ENCODE measurements at places on chromosomes 3 and 15.

GRCh38 chr15:94522125-94522524 lies 290.8 kb downstream of the MCTP2 start:
- no peak for DNase-seq

- no peak for DNase-seq
Observed at GRCh38 chr3:24640330-24640877, 145.8 kb upstream of the THRB start.

DNA sequence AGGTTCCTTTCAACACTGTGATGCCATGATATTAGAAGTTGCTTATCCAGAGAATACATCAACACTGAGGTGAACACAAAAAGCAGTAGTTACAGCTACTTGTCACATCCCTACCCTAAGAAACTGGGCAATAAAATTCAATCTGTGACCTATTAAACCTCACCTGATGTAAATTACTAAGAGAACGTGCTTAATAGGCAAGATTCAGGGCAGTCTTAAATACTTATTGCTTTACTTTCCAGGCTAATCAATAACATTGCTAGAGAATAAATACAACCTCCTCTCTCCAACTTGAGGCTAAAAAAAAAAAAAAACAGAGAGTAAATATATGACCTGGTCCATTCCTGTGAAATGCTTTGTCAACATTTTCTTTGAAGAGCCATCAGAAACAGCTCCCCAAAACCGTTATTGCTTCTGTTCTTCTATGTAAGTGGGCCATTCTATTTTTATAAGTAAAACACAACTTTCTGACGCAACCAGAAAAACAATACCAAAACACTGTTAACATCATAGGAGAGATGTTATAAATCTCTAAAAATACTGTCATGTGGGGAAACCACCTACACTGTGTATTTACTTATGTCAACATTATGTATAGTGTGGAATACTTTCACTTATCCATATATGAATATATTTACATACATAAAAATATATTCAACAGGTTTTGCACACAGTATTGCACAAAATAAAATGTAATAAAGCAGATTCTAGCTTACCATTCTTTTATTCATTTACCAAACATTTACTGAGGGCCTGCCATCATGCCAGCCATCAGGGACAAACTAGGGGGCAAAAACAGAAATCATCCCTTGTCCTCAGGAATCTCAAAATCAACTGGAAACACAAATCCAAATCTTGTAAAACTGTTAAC lies 2.7 kb downstream of the NKIRAS1 start:
- no peak for DNase-seq

GRCh38 chr3:21618695-21619094 lies 132.3 kb downstream of the ZNF385D start:
- no peak for DNase-seq

DNA sequence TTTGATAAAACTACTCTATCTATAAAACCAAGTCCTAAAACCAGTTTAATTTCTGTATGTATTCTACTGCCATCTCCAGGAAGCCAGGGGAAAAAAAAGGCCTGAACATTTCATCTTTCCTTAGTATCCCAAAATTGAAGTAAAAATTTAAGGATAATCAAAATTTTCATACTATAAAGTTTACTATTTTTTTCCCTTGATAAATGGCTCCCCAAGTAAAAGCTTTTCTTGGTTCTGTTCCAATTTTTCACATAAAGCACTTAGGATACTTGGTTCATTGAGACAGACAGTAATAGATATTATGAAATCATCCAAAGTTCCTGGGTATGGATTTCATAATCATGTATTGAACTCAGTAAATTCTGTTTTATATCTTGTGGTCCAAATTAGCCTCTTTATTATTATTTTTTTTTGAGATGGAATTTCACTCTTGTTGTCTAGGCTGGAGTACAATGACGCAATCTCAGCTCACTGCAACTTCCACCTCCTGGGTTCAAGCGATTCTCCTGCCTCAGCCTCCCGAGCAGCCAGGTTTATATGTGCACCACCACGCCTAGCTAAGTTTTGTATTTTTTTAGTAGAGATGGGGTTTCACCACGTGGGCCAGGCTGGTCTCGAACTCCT lies 34.5 kb downstream of the ICE2 start:
- DNase-seq = no peak

DNA sequence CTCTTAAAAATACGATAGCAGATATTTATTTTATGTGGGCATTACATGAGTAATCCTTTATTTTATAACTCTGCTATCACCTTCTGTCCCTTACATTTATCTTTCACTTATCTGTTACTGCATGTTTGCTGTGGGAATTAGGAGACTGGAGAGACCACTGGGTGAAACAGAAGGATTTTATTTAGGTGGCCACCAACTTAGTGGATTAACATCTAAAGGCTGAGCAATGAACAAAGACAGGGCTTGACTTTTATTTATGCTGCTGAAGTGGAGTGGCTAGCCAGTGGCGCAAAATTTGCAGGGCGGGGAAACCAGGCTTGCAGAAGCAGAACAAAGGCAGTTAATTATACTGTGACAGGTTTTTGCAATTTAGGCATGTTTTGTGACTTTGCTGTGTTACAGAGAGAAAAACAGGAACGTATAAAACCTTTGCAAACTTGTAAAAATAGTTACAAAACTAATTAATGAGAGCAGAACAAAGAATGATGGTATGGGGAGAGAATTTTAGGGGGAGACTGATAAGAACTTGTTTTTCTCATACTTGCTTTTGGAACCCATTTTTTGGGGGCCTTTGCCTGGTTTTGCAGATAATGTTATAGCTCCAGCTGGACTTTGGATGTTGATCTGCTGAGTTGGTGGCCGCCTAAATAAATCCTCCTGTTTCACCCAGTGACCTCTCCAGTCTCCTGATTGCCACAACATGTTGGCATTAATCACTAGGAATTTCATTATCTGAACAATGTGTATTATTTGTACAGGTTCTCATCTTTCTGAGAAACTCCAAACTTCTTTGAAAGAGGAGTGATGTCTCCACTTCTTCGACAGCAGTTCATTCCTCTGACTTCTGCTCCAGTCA lies 18.0 kb downstream of the KLHL24 start:
- DNase-seq = no peak

DNA sequence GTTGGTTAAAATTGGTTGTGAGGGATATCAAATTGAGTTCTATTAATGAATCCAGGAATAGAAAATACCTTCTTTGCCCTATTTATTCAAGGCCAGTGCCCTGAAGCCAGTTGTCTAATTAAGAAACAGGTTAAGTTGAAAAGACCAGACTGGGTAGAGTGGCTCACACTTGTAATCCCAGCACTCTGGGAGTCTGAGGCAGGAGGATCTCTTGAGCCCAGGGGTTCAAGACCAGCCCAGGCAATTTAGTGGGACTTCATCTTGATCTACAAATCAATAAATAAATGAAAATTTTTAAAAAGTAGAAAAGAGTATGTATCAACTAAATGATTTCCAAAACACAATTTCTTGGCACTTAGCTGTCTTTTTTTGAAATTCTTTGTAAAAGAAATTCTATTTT lies 40.3 kb upstream of the TRPM1 start:
- no peak for DNase-seq

- no peak for DNase-seq
Observed at GRCh38 chr3:105140899-105141367, 225.8 kb upstream of the ALCAM start.

DNA sequence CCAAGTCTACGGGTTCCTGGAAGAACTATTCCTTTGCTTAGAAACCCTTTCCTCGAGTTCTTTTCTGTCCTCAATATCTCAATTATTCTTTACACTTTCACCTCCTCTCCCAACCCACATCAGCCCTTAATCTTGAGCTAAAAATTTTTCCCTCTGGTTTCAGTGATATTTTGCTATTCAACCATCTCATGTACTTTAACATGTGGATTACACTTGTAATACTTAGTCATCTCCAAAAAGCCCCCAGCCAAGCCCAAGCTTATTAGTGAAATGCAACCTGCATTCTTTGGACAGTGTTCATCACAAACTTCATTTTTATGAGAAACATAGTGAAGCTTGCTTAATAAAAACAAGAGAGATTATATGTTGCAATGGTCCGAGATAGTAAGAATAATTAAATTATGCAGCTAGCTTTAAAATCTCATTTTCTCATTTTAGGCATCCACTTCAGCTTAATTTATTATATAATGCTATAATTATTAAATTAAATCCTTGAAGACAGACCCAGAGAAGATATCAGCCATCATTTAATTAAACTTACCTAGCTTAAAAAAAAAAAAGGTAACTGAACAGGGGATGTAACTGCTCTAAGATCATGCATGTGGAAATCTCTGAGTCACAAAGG lies 534.5 kb upstream of the TBL1XR1 start:
- no peak for DNase-seq

Measured in activated gamma-delta T cell treated with anti-CD3 and anti-CD28 coated beads, Interleukin-2, amount 50 U/mL, for 16 hours (primary cell).